Endothelial cell of umbilical vein (primary cell): ENCODE measurements at places on chromosomes 4 and X. TPM values are rescaled to one million over a fixed set of nuclear protein-coding genes. Genes with fewer than 3 reads are reported as not detected.

DNA sequence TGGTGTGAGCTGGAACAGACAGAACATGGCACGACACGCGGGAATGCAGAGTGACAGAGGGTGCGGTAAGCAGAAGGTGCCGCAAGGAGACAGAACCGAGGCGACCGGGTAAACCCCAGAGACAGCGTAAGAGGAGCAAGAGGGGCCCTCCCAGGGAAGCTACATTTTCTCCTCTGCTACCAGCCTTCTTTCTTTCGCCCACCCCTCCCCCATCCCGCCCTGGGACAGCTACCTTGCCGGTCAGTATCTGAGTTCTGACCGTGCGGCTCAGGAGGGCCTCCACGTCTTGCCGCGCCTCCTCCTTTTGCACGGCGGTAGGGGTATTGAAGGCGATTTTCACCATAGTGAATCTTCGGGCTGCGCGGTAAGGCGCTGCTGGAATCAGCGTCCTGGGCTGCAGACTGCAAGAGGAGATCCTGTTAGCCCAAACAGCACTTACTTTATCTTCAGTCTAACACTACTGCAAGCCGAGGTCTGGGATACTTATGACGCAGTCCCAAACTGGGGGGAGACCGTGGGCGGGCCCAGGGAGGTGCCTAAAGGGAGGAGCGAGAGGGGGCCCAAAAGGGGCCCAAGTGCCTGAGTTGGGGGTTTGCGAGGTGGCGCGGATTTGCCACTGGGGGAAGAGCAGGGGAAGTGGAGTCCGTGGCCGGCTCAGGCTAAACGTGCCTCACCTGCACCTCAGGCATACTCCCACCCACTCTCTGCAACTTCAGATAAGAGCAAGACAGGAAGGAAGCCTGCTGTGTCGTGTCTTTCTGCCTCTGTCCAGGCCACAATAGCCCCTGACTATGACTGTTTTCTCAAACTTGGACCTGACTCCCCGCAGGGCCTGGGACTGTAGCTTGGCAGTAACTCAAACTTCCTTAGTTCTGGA, at the start of gene ITM2A:
Gene ITM2A, minus strand, starts transcription at position 462 of the 877 bp plus-strand sequence. Its CDS starts 119 bp downstream, at position 343.
- peak; percentile 0 for DNase-seq

DNA sequence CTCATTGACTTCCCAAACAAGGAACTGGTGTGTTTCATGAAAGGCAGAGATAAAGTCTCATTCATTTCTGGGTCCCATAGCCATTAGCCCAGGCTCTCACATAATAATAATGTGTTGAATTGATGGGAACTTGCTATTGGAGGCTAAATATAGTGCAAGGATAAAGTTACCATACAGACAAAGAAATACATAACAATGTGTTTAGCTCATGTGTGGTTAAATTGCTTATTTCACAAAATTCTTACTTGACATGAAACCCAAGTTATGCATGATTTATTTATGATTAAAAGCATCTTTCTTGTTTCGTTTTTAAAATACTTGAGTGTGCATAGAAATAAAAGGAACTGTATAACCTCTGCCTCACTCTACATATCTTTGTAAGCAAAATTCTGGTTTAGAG, 37.3 kb upstream of the LPAR4 start:
- DNase-seq: no peak

DNA sequence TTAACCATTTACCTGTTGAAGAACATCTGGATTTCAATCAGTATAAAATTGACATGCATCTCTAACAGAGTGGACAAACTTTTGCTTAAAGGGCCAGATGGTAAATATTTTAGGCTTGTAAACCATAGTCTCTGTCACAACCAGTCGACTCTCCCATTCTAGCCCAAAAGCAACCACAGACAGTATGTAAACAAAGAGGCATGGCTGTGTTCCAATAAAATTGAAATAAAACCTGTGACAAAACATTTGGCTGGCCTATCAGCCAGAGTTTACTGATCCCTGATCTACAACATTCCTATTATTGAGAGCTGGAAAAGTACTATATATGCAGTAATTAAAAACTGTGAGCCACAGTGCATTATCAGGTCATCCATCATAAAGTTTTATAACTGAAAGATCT, 3.2 kb downstream of the CENPC start:
- no peak for DNase-seq

- no peak for DNase-seq
These were observed 186.2 kb downstream of the KIT start for GRCh38 chr4:54843946-54844345.

DNA sequence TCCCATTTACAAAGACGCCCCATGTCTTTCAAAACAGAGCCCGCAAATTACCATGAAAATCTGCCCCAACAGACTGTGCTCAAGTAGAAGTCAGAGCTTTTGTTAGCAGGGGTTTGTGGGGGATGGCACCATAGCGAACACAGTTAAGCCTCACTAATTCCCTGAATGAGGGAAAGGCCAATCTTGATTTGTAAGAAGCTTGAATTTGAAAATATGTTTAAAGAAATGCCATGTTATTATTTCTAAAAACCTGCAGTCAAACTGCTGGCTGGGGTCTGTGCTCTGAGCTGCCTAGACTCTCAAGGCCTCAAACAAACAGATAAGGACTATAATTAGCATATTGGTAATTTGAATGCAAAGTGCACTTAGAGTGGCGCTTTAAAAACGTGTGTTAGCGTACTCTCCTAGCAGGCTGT, 9.4 kb upstream of the PAK3 start:
- no peak for DNase-seq

DNA sequence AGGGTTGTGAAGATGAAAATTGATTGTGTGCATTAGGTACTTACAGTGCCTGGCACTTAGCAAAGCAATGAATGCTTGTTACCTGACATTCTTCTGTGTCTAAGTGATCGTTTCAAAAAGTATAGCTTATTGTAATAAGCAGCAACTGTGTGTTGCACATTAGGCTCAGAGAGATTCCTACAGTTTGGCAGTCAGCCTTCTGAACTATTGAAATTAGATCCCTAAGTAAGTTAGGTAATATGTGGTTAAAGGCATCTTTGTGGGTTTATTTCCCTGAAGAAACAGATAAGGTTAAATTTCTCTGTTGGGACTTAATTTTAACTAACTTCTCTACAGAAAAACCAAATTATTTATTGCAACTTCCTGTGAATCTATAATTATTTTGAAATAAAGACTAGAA, 93.4 kb downstream of the REPS2 start:
- DNase-seq: no peak

DNA sequence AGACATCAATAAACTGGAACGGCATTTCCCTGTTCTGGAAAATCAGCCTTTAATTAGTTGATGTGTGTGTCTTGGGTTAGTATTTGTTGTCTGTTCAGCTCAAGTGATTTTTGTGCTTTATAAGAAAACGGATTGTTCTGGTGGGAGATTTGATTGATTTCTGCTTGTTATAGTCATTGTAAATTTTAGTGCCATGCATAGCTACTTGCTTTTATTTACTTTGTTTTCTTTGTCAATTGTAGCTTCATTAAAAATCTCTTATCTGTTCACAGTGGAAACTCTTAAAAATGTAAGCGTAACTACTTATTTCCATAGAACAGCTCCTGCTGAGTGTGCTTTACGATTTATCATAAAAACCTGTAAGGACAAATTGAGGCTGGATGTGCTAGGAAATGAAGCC, 253.2 kb downstream of the TENM3 start:
- no peak for DNase-seq

GRCh38 chr4:3512279-3512678, 19.9 kb downstream of the LRPAP1 start:
- DNase-seq: no peak

DNA sequence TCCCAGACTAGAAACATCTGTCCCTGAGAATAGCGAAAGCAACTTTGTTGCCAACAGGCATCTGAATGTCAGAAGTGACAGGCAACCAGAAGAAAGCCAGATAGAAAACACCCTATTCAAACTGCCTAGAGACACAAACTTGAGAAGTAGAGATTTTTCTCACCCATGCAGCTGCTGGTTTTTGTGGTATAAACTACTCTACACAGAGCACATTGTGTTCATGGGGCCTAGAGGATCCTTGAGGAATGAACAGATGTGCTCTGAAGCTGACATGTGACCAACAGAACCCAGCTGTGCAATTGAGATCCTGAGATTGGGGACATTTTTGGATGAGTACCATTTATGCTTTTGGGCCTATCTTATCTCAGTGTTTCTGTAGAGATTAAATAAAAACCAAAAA, 63.6 kb upstream of the NRK start:
- no peak for DNase-seq

- no peak for DNase-seq
These were observed 248.5 kb upstream of the CXXC4 start for GRCh38 chr4:104743215-104743653.

Gene FGFRL1
- 33.3 and 34.8 TPM in 2 replicates for total RNA-seq

Gene TRAM1L1
- 0.88 and 1.1 TPM in 2 replicates for total RNA-seq

Gene HTR2C
- total RNA-seq: not detected in 2 replicates

Gene VCX3A
- total RNA-seq: not detected in 2 replicates

Gene FMR1NB
- not detected in 2 replicates for total RNA-seq

Gene SRPX2
- total RNA-seq: 124 and 133 TPM in 2 replicates

Gene FREM3
- total RNA-seq: 0.04 and 0.05 TPM in 2 replicates

Gene MSX1
- total RNA-seq: 4.1 and 5.0 TPM in 2 replicates

Gene HTRA3
- 8.2 and 12.0 TPM in 2 replicates for total RNA-seq
